ENCODE measurements at places on chromosomes 4 and X. TPM values are rescaled to one million over a fixed set of nuclear protein-coding genes. Genes with fewer than 3 reads are reported as not detected.

Gene FAM9B
- total RNA-seq, result not detected

DNA sequence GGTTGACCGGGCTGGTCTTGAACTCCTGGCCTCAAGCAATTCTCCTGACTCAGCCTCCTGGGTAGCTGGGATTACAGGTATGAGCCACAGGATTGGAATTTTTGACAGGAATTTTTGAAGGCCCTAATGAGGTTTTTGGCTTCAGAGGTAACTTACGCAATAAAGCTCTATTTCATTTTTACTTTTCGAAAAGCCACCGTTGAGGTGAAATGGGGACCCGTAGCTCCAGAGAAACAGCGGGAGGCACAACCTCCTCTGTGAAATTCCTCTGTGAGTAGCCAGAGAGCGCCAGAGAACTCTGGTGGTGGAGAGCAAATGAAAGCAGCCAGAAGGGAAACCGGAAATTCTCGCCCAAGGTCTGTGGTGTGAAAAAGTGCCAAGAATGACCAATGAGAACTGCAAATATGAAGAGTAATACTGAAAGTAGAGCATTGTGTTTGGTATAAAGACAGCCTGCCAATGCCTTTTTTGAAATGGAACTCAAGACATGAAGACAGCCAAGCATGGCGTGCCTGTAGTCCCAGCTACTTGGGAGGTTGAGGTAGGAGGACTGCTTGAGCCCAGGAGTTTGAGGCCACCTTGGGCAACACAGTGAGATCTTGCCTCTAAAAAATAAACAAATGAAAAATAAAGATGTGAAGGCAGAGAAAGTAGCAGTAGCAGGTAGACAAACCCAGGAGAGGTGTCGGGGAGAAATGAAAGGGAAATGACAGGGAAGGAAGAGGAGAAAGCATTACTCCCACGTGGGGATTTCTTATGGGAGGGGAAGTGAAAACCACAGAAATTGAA lies 33.0 kb upstream of the TMEM131L start:
- no peaks in the 10 kb centered on the region for H3K4me1 ChIP-seq
- no peak overlapping the region for H3K4me3 ChIP-seq
- no peaks in the 10 kb centered on the region for H3K36me3 ChIP-seq
- H3K27ac ChIP-seq, result no peak overlapping the region
- no peak for DNase-seq

Gene HOPX
- total RNA-seq, result 0.55 TPM

GRCh38 chrX:100405424-100405823 lies 4.6 kb downstream of the PCDH19 start:
- H3K36me3 ChIP-seq, result peaks cover 24% of the 10 kb centered on the region
- H3K4me1 ChIP-seq, result peaks cover 16% of the 10 kb centered on the region
- peak overlapping the region; percentile 61 for H3K4me3 ChIP-seq
- no peak overlapping the region for H3K27ac ChIP-seq
- no peak for DNase-seq

Gene PAK3
- 18.4 TPM for total RNA-seq

- H3K36me3 ChIP-seq, result peaks cover 2% of the 10 kb centered on the region
- no peak overlapping the region for H3K27ac ChIP-seq
- H3K4me1 ChIP-seq, result no peaks in the 10 kb centered on the region
- peaks cover 8% of the 10 kb centered on the region for H3K27me3 ChIP-seq
Observed at GRCh38 chrX:151679798-151680402, 15.4 kb upstream of the PRRG3 start.

DNA sequence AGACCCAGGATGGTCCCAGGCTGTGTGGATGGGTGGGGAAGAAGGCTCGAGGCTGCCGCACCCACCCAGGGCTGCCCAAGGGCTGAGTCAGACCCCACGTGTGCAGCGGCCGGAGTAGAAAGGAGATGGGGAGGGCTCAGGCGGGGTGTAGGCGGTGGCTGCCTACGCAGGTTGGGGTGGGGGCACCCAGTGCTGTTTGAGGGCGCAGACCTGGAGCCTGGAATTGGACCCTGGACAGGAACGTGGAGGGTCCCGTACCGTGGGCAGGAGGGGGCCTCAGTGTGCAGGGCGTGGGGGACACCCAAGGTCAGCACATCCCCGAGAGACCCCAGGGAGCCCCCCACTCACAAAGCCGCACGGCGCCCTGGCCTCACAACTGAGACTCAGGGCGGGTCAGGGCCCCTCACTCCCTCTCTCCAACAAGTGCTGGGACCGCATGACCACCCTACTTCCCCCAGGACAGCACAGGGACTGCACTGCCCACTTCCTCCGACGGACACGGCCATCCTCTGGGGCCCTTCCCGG lies 79.9 kb downstream of the FAM53A start:
- H3K4me3 ChIP-seq, result no peak overlapping the region
- no peak for DNase-seq
- peaks cover 3% of the 10 kb centered on the region for H3K27me3 ChIP-seq
- H3K27ac ChIP-seq, result no peak overlapping the region
